Adipose tissue (tissue), 3 donors: ENCODE measurements at places on chromosomes 2 and 18. TPM values are rescaled to one million over a fixed set of nuclear protein-coding genes. Genes with fewer than 3 reads are reported as not detected.

BMP10 gene
- polyA plus RNA-seq = not detected

CDK15 gene
- polyA plus RNA-seq = 0.58 TPM

SLC23A3 gene
- polyA plus RNA-seq = 0.48 TPM

TRPM8 gene
- polyA plus RNA-seq = not detected
